ENCODE measurements at places on chromosomes 5 and 9.
A peak's percentile ranks its signal among the peaks of the same experiment; 100 is the strongest.

- no peak for DNase-seq
These were observed 3.1 kb downstream of the GCNT1 start for GRCh38 chr9:76462126-76462525.

DNA sequence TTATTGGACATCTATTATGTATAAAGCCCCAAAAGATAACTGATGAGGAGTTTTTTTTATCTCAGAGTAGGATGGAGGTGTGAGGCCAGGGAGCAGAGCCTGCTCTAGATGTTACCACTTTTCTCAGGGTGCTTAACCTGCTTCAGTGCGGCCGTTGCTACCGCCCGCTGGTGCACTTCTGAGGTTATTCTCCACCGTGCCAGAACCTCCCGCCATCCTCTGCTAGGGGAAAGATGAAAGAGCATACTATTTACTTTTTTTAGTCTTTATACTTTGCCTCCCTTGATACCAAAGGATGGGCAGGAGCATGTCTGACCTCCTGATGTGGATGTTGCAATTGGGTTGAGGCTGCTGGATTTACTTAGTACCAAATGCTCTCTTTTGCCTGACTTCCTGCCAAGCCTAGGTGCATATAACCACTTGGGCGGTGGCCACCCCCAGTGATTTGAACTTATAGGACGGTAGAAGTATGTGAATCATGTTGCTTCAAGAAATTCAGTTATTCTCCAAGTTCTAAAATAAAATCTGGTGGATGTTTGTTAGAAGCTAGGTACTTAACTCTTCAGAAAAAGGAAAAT is 71.1 kb upstream of the HSPB3 start:
- no peak for DNase-seq

- peak; percentile 45 for DNase-seq
These were observed 91.1 kb upstream of the RNF180 start for GRCh38 chr5:64074533-64074932.

GRCh38 chr9:13832446-13832845 is 481.5 kb downstream of the NFIB start:
- no peak for DNase-seq

DNA sequence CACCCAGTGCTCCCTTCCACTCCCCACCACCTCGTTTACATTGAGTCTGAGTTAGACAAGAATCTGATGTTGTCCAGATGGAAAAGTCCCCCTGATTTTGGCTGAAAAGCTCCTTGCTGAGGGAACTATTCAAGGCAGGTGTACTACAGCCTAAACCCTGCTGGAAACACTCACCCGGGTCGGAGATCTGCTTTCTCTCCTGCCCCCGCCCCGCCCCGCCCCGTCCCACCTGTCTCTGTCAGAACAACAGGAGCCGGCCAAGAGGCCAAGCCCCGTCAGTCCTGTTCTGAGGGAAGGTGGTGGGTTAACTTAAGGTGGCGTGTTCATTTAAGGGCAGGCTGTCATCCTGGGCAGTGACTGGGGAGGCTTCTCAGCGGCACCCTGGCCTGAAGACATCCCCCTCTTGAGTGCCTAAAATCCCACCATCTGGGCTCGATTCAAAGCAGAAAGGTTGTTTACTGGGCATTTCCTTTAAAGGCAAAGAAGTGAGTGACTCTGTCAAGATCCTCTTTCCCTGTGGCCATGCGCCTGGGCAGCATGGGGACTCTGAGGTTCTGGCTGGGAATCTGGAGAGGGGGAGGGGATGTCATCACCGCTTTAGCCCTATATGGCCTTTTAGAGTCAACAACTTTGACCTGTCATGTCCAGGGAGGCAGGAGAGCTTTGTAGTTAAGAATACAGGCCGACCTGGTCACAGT is 71.1 kb upstream of the NEURL1B start:
- no peak for DNase-seq

- peak; percentile 59 for DNase-seq
These were observed 10.0 kb upstream of the C5 start for GRCh38 chr9:121059998-121060636.

DNA sequence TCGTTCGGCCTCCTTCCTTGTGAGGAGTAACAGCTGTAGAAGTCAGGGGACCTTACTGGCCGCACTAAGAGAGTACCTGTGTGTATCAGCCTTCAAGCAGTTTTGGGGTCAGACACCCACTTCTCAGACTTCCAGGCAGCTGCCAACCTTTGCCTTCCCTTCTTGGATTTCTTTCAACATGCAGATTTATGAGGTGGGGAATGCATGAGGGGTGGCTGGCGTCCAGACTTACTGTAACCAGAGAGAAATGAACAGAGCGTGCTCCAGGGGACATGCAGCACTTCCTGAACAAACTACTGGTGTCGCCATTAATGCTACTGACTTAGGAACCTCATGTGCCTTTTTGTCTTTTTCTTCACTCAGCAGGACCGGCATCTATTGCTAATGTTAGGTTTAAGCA is 46.7 kb downstream of the INSYN2B start:
- no peak for DNase-seq

DNA sequence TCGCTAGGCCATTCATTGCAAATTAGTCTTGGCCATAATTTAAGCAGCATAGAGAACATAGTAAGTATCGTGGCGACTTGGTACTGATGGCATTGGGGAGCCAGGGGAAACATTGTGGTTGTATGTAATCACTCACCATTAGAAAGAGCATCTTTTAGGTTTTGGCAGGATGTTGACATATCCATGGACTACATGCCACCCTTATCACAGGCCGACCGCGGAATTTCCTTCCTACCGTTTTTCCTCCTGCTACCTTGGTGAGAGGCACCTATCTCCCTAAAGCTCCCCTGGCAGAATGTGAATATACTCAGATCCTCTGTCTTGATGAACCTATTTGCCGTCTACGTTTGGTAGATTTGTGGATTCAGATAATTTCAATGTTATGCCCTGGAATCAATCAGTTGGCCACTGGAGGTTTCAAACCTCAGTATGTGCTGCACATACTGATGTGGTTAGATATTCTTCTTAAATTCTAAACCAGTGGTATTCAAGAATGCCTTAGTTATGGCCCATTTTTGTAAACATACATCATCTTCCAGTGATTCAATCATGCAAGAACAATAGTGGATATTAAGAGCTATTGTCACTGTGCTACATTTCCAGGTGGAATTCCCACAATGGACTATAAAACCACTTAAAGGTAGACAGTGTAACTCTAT is 271.0 kb upstream of the HAPLN1 start:
- DNase-seq = no peak

DNA sequence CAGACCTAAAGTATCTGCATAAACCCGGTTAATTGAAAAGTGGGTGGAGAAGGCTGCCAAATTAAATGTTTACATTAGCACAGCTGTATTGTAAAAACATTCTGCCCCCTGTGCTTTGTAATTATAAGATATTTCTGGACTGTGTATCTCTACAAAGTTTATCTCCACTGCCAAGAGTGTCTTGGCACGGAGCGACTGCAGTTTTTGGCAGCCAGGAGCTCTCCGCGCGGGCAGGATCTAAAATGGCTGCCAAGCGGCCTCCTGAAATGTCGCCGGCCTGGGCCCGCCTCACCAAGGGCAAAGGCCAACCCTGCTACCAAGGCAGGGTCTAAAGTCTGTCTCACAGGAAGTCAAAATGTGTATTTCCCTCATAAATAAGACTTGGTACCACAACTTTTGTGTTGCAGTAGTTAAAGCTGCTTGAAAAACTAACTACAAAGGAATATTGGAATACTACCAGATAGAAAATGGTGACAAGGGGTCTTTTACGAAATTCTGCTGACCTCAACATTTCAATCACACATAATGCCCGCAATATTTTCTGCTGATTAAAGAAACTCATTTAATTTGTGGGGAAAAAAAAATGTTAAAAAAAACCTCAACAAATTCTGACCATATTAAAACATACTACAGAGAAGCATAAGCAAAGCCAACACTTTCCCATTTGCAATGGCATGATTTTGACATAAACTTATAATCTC is 110.4 kb downstream of the NFIB start:
- DNase-seq = no peak

- DNase-seq = no peak
These were observed 116.7 kb upstream of the RETREG1 start for GRCh38 chr5:16733331-16734006.

DNA sequence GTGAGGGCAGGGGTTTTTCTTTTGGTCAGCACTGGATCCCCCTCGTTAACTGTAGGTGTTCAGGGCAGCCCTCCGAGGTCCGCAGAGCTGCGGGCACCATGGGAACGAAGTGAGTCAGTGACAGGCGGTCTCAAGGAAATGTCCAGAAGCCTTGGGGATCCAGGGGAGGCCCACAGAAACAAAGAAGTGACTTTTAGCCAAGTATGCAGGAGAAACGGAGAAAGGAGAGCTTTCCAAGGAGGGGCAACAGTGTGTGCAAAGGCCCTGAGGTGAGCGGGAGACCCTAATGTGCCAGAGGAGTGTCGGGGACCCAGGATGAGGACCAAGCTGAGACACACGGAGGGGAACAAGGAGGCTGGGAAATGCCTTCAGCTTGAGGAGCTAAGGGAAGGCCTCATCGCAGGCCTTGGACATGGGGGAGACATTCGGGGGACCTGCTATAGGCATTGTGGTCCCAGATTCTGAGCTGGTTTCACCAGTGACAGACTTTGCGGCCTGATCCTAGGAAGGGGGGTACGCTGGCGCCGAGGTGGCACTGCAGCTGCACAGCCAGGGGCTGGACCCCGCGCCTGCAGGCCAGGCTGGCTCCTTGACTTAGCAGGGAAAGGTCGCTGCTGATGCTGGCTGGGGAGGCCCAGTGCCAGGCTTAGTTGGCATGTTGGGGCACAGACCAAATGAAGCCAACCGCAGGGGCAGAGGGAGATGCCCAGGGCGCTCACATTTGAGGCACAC is 3.3 kb downstream of the LTC4S start:
- DNase-seq = no peak

DNA sequence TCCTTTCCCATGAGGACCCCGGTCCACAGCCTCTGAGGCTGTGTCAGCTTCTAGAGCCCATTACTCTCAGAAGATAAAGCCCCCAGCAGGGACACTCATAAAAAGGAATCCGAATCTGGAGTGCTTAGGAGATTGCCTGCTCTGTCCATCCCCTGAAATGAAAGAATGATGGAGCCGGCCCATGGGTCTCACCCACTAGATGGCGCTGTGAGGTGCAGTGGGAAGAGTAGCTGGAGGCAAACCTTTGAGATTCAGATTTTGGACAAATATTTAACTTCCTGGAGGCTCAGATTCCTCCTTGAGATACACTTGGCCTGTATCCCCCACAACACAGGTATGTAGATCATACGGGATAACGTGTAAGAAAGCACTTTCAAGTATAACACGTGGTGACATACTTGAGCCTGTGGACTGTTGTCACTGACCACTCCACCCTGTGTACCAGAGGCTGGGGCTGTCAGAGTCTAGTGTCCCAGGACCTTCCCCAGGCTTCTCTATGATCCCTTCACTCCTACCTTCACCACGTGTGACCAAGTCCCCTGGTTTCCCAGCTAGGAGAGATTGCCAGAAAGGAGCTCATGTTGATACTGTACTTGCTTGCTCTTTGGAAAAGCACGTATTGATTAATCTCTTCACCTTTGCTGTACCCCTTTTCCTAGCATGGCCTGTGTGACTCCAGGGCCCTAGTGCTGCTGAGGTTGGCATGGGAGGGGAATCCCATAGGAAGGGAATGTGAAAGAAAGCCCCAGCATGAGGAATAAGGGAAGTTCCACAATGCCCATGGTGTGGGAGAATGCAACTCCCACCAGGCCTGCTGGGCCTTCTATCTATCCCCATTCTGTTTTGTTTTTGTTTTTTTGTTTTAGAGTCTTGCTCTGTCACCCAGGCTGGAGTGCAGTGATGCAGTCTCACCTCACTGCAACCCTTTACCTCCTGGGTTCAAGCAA is 32.1 kb downstream of the TRMO start:
- DNase-seq = peak; percentile 72

GRCh38 chr5:120564013-120564412 is 99.9 kb downstream of the PRR16 start:
- DNase-seq = no peak

- no peak for DNase-seq
These were observed 102.1 kb downstream of the ACER2 start for GRCh38 chr9:19510907-19511306.

DNA sequence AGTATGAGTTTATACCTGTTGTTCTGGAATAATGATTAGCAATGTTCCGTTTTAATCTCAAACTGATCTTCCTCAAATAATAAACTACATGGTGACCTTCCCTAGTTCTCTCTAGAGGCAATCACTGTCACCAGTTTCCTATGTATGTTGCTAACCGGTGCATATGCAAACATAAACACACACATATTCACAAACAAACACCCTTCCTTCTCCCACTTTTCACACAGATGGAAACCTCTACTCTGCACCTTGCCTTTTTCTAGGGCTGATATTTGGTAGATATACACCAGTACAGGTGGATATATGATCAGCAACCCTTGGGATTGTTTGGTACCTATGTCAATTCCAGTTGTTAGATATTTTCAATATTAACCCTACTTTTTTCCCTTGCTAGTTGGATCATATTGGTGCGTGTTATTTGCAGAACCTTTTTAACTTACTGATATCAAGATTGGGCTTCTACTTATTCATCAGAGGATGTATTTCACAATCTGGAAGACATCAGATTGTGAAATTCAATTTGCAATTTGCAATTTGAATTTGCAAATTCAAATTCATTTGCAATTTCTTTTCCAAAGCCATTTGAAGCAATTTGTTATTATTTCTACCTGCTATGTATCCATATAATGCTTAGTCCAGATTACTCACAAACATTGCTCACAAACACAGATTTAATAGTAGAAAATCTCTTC is 12.6 kb downstream of the FYB1 start:
- DNase-seq = no peak

- DNase-seq = no peak
These were observed 68.5 kb upstream of the FBXW11 start for GRCh38 chr5:172074896-172075295.

GRCh38 chr5:143641549-143642355 is 170.2 kb upstream of the HMHB1 start:
- peak; percentile 28 for DNase-seq

DNA sequence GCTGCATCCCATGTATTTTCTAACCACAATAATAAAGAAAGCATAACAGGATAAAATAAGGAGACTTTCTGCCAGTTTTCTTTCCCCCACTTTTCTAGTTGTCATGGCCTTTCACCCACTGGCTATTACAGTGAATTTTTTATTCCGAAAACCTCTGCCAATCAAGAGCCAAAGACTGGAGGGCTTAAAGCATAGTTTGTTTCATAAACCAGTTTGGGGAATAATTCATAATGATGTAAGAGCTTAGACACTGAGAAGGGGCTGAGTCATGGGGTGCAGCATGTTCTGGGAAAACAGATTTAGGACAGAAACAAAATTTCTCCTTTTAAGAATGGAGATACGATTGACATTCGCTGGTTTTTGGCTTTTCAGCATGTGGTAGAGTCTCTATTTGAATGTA is 4.4 kb upstream of the GLIPR2 start:
- no peak for DNase-seq

- no peak for DNase-seq
These were observed 14.0 kb downstream of the FGFR4 start for GRCh38 chr5:177100714-177101121.

Data from HEK293T (cell line).